Activated CD4-positive, alpha-beta T cell treated with anti-CD3 and anti-CD28 coated beads, Interleukin-10, Interleukin-2, amounts not matched to agents 100 ng/mL and 50 ng/mL, durations not matched to agents 16 hours and 8 hours (primary cell): ENCODE measurements at places on chromosomes 1 and 21.

GRCh38 chr21:32193098-32193465 lies 85.8 kb downstream of the MIS18A start:
- no peak for DNase-seq

DNA sequence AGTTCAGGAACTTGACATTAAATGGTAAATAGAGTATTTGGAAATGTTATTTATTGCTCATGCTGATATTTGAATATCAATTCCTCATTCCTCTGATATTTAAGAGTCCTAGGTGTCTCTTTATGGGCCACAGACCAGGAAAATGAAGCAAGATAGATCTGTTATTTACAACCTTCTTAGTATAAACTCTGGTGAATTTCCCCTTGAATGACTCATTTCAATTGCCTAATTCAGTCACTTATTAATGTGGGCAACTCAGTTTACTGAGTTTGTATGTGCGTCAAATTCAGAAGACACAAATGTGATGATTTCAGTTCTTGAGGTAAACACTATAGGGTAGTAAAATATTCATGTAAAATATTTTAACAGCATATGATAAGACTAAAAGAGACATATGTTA lies 1404.4 kb upstream of the PRMT6 start:
- no peak for DNase-seq

DNA sequence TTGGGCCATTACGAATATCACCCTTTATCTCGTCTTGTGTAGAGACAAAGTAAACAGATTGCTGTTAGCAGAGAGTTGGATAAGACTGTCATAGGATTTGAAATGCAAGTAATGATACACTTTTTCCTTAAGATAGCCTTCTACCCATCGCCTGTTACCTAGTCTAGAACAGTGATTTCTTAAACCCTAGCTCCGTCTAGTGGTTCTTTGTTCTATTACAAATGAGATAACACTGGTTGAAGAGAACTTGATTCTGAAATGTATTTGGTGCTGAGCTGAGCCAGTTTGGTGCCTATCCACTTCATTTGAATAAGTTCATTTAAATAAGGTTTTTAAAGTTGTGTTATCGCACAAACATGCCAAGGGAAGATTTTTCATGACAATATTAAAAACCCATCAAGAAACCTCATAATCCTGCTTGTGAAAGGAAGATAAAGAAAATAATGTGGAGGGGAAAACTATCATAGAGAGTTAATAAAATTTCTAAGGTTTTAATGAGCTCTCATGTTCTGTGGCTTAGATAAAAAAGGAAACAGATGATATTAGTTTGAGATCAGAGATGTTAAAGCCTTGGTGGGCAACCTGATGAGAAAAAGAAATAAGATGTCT lies 1.5 kb upstream of the KCNH1 start:
- DNase-seq, result peak; percentile 51

DNA sequence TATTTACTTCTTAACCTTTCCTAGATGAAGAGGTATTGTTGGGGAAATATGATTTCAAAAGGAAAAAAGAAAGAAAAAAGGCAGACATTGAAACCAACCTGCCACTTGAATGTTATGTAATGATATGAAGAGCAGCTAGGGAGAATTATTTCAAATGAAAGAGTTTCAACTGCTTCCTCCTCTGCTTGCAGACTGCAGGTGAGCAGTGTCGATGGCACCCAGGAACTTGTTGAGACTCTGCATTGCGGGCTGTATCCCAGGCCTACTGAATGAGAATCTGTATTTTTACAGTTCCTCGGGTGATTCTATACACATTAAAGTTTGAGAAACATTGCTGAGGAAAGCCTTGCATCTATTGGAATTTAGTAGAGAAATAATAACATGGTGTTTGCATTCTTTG lies 3.7 kb upstream of the RUNX1 start:
- no peak for DNase-seq

GRCh38 chr1:150549496-150550221 lies 451 bp downstream of the ADAMTSL4 start:
- DNase-seq, result no peak

- DNase-seq, result no peak
These were observed 417.6 kb downstream of the NPHP4 start for GRCh38 chr1:5574641-5575040.

GRCh38 chr1:219903353-219903871 lies 24.9 kb downstream of the SLC30A10 start:
- no peak for DNase-seq

DNA sequence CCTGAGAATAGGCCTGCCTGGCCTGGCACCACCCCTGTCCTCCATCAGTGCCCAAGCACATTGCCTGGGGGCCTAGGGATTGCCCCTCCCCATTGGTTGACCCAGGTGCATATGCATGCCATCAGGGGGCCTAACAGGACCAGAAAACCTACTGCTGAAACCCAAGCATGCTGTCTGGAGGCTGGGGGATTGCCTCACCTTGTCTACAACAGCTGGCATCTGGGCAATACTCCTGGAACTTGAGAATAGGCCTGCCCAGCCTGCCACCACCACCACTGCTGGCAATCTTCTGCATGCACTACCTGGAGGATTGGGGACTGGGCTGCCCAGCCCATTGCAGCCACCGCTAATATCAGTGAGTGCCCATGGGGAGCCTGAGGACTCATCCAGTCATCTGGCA lies 56.1 kb upstream of the BCL10 start:
- DNase-seq, result no peak

- no peak for DNase-seq
These were observed 29.1 kb upstream of the SAMD13 start for GRCh38 chr1:84272401-84272800.

GRCh38 chr1:149926296-149926695 lies 1.3 kb downstream of the SF3B4 start:
- DNase-seq, result no peak

DNA sequence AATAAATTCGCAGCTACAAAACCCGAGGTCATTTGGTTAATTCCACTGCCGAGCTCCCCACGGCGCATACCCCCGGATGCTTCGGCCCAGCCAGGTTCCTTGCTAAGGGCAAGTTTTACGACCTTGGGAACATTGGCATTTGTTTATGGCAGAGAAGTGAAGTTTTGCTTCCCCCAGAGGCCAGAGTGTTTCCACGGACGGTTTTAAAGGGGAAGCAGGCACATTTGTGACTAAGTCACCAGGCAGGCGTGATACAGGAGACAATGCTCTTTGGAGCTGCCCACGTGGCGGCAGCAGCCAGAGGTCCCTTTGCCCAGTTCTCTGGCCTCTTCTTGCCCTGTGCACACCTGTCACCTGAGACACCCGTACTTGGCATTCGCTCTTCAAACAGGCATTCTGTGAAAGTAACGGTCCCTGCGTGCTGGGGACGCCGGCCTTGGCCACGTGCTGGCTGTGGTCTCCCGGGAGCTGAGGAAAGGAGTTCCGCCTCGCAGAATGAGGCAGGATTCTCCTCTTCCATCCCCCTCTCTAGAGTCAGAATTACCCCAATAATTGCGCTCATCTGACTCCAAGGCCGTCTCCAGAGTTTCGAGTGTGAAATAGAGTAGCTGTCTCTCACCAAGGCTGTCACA lies 138.3 kb downstream of the PRDM16 start:
- DNase-seq, result no peak

DNA sequence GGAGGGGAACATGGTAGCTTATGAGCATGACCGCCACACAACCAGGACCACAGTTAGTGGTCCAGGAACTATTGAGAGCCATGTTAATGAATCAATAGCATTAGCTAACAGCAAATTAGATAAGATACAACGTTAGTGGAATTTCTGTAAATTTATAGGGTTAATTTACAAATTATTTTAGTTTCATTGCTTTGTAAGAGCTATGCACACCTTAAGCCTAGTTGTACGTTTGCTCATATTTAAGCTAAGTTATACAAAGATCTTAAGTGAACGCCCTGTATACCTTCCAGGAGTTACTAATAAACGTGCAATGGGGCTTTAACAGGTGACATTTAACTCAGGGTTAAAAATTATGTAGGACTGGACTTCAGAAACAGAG lies 749 bp downstream of the EXOSC10 start:
- no peak for DNase-seq

GRCh38 chr1:14345946-14346550 lies 252.4 kb upstream of the KAZN start:
- no peak for DNase-seq

GRCh38 chr1:10671622-10672342 lies 124.7 kb downstream of the CASZ1 start:
- DNase-seq, result no peak

- no peak for DNase-seq
These were observed 662.5 kb downstream of the PLPP3 start for GRCh38 chr1:55916907-55917306.

DNA sequence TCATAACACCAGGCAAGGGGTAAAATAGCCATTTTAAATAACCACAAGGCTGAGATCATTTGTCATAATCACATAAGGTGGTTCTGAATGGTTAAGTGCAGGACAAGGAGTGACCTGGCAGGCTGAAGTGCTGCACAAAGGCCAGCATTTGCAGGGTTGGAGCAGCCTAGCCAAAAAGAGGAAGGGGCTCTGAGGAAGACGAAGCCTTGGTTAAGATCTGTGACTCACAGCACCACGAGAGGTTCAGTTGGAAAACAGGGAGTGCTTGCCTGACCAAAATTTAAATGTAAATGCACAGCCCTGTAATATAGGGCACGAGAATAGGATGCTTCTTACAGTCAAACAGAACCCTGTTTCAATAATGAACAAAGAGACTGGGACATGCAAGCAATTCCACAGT lies 12.1 kb downstream of the ATP5PF start:
- no peak for DNase-seq

DNA sequence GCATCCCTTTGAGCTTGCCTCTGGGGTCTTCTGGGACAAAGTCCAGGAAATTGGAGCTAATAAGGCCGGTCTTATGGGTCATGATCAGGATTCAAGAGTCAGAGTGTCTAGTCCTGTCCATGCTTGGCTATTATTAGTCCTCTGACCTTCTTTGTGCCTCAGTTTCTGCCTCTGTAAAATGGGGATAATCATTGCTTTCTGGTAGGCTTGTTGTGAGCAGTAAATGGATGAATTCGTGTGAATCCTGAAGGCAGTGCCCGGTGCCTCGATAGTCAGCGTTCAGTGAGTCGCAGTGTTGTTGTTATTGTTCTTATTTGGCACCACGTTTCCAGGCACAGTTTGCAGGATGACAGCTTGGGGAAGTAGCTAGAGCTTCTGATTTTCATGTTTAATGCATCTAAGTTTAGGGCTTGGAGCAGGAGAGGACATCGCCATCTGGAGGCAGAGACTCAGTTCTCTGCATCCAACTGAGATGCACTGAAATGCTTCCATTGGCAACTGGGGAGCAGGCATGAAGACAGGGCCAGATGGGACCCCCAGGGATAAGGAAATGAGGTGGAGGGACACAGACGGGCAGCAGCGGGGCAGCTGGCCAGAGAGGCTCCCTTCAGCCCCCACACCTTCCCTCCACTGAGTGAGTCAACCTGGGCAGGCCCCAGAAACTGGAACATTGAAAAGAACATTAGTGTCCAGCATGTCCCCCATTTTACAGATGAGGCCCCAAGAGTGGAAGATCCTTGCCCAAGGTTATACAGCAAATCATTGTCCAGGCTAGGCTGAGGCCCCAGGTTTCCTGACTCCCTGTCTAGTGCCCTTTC lies 160.3 kb downstream of the PTPRU start:
- no peak for DNase-seq

DNA sequence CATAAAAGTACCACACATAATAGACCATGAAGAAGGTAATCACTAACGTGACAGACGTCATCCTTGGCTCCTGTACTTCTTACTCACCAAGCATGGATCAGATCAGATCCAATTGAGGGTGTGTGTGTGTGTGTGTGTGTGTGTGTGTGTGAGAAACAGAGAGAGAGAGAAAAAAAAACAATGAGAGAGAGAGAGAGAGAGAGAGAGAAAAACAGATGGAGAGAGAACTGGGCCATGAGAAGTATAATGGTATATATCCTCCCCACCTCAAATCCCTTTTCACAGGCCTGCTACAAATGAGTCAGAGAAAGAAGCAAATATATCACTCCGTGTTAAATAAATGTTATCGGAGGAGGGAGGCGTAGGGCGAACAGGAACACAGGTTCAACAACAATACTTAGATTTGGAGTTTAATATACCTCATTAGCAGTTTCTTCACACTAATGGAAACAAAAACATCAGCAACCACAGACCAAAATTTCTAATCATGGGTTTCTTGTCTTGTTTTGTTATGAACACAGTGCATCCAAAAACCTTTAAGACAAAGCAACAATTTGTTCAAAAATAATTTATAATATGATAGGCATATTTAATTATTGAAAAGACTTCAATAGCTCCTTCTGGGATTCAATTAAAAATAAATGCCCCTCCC lies 45.3 kb downstream of the TIAM1 start:
- peak; percentile 11 for DNase-seq

GRCh38 chr1:195637539-195637938 lies 970.7 kb downstream of the KCNT2 start:
- no peak for DNase-seq

DNA sequence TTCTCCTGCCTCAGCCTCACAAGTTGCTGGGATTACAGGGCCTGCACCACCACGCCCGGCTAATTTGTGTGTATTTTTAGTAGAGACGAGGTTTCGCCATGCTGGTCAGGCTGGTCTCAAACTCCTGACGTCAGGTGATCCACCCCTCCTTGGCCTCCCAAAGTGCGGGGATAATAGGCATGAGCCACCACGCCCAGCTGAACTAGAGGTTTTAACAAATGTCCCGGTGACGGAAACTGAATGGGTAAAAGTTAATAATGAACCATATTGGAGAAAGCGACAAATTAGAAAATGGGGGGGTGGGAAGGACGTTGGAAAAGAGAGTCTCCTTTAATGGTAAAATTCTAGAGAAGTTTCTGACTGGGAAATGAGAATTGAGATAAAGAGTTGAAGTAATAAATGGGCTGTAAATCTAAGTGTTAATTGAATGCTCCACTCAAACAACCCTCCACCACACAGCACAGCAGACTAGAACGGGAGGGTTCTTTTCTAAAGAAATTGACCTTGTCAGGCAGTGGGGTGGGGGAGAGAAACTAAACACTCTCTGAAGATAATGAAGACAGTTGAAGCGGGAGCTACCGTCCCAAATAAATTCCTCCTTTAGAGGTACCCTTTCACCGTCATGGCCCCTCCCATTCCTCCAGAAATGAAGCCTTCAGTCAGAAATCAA lies 46.9 kb upstream of the PUM1 start:
- DNase-seq, result no peak

GRCh38 chr21:28086861-28087581 lies 905.7 kb downstream of the LTN1 start:
- no peak for DNase-seq

DNA sequence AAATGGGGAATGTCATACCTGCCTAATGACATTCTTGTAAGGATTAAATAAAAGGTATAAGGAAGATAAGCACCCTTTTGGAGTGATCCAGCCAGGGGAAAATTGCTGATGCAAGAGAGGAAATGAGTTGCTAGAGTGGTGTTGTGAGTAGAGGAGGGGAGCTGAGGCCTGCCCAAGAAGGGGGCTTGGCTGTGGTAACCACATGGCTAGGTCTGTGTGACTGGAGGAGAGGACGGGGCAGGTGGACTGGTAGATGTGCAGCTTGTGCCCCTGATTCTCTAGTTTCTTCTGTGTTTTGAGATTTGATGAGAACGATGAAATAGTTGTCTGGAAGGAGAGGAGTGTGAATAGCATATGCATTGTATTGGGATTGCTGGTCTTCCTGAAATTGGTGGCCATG lies 6.6 kb downstream of the TXLNA start:
- DNase-seq, result peak; percentile 34
